MV-4-11 (cell line): ENCODE measurements at places on chromosomes 3 and 15.

DNA sequence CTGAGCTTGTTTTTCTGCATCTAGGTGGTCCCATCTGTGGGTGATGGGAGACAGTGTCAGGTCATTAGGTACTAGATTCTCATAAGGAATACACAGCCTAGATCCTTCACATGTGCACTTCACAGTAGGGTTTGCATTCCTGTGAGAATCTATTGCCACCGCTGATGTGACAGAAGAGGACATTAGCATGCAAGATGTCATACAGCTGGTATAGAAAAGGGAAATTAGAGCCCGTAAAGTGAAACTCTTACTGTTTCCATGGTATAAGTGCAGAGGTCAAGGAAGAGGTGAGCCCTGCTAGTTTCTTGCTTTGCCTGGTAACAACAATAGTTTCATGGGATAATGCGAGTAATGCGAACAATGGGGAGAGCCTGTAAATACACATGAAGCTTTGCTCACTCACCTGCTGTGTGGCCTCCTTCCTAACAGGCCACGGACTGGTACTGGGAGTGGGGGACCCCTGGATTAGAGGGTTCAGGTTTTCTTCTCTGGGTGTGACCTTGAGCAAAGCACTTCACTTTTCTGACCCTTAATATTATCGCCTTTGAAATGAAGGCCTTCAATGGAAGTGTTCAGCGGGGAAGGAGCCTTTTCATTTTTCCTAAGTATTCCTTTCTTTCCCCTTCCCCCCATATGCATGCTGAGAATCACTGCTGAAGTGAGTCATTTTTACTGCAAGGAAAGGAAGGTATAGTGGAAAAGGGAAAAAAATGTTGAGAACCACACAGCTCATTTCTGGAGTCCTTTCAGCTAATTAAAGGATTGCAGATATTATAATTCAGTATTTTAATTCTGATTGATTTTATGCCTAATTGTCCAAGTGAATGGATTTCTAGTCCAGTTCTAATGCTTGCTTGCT, 286.4 kb downstream of the UBE2E2 start:
- peak; percentile 11 for DNase-seq

GRCh38 chr15:95325763-95326404, 1004.6 kb upstream of the NR2F2 start:
- no peak for DNase-seq

- DNase-seq, result no peak
Measured at GRCh38 chr3:71784201-71784913, 591 bp downstream of the PROK2 start.

DNA sequence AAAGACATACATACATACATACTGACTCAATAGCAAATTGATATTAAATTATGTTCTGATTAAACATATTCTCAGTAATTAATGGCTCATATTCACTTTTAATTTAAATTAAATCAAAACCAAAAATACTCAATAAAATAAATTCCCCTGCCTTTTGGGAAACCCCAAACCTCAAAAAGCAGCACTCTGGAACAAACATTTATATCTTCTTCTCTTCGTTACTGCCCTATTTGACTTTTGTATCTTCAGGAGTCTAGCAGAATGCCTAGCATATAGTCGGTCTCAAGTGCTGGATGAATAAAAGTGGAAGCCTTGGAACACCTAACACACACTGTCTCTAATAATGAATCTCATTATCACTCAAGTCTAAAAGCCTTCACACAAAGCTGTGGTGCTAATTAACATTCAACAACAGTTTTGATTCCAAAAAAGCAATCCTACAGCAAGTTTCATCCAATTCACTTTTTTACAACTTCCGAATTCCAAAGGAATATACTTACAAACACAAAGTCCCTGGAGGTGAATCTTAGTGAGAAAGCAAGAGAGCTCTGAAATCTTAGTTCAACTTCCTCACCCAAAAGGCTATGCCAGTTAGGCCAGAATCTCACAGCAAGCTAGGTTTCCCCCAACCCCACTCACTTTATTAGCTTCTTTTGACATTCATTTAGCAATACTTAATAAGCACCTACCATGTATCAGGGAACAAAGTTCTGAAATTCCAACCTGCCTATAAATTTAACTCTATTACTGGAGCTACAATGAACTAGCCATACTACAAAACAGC, 35.0 kb downstream of the GSK3B start:
- no peak for DNase-seq

DNA sequence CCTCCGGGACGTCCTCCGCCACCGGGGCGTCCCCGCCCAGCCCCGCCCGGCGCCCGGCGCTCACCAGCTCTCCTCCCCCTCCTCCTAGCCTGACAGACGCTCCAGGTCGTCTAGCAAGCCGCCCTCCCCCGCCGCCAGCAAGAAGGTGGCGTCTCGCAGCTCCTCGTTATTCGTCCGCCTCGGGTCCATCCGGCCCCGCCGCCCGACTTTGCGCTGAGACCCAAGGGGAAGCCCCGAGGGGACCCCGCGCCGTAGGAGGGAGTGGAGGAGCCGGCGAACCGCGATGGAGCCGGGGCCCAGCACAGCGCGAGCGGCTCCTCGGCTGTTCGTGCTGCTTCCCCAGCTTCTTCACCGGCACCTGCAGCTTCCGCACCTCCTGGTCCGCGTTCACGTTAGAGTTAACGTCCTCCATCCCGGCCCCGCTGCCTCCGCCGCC, 26.3 kb upstream of the MTHFS start:
- DNase-seq, result peak; percentile 29

DNA sequence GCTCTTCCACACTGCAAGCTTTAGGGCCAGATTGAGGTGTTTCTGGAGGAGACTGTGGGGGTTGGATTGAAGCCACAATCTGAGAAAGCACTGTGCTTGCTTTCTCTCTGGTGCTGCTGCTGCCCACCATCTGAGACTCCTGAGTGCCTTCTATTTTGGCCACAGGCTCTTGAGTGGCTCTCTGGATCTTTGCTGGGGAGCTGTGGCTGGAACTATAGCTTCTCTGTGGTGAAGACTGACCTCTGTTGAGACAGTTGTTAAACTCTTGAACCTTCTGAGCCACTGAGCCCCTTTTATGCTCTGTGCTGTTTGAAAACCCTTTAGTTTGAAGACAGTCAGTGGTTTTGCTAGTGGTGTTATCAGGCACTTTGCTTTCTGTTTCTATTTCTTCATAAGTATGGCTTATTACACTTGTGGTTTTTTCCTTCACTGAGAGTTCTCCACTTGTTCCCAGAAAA, 108.7 kb upstream of the TSPAN3 start:
- peak; percentile 86 for DNase-seq

DNA sequence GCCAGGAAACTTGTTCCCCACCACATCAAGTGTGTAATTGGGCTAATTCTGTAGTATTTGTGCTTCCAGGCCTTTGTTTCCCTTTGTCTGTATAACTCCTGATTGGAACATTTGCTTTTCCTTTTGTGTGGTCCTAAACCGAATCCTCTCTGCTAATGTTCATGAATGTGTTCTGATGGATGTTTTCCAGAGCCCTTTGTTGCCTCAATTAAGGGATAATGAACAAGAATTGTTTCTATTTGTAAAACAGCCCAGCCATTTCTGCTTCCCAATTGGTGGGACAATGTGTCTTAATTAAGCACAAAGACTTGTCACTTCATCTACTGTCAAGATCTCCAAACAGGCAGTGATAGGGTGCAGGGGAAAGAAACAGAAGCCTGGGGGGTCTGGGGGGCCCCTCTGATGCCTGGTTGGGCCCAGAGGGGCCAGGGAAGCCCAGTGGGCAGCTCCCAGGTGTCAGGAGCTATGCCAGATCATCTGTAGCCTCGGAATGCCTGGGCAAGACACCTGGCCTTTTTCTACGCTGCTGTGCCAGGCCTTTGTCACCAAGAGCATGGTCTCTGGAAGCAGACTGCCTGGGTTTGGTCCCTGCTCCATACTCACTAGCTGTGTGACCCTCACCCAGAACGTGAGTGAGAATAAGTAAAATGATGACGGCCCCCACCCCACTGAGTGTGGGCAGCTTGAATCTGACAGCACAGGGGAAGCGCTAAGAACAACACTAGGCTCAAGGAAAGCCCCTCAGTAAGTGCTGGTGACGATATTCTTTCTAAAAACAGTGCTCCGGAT, 116.6 kb upstream of the PRR20G start:
- no peak for DNase-seq

DNA sequence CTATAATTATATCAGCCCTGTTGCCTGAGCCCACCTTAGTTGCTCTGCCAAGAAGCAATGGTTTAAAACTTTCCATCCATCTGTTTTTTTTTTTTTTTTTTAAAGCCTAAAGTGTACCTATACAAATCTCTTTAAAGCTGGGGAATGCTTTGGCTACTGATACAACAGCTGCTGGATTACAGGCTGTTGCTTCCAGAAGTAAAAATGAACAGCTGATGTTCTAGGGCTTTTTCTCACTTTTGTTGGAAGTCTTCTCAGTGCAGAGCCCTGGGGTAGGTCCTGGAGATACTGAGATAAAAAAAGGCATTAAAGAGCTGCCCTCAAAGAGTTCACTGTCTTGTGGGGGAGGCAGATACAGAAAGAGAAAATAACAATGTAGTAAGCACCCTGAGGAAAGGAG, 218.1 kb downstream of the NLGN1 start:
- DNase-seq, result no peak

- DNase-seq, result no peak
Measured at GRCh38 chr3:151015767-151016477, 43.4 kb upstream of the CLRN1 start.

DNA sequence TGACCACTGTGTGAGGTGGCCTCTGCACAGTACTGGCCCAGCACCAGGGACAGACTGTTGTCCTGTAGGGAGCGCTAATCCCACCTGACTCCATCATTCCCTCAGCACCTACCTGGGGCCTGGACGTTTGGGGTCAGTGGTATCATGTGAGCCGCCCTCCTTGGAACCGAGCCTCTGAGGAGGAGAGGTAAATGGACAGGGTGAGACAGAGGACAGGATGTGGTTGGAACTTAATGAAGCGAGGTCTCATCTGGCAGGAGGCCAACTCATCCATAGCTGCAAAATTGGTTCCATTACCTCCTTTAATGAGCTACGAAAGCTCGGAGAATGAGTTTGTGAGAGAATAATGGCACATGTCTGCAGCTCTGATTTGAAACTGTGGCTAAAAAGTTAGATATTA, 13.9 kb downstream of the MAPKAPK3 start:
- DNase-seq, result no peak

GRCh38 chr3:124582621-124583395, 147.4 kb upstream of the UMPS start:
- DNase-seq, result peak; percentile 52

GRCh38 chr3:9196020-9196419, 53.4 kb downstream of the SRGAP3 start:
- no peak for DNase-seq

GRCh38 chr15:81910355-81911021, 135.3 kb downstream of the MEX3B start:
- DNase-seq, result no peak

DNA sequence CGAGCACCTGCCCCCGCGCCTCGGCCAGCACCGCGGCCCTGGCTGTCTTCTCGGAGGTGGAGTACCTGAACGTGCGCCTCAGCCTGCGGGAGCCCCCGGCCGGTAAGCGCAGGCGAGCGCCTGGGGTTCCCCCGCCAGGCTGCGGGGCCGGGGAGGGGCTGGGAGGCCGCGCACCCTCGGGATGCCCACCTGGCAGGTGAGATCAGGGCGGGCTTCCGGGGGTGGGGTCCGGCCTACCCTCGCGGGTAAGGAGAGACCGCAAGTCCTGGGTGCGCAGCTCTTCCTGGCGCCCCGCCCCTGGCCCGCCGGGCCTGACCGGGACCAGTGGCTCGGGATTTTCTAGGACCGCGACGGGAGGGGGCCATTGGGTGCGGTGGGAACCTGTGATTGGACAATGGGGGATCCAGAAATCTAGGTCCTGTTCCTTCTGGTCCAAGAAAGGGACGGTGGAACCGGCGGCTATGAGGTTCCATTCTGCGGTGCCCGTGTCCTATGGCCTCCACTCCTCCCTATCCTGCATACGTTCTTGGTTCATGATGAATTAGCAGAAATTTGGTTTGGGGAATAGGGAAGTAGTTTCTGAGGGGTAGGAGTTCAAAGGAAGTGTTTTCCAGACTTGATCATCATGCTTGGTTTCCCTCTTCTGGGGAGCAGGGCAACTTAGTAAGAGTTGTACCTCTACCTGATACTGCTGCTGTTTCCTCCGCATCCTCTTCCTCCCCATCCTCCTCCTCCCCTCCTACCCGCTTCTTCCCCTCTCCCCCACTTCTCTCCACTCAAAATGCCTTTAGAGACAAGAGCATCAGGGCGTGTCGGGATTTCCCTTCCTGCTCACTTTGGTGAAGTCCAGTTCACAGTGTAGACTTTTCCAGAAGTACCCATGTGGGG, 808 bp downstream of the ARRDC4 start:
- peak; percentile 33 for DNase-seq

- peak; percentile 82 for DNase-seq
Measured at GRCh38 chr3:5579946-5580345, 392.4 kb downstream of the EDEM1 start.

DNA sequence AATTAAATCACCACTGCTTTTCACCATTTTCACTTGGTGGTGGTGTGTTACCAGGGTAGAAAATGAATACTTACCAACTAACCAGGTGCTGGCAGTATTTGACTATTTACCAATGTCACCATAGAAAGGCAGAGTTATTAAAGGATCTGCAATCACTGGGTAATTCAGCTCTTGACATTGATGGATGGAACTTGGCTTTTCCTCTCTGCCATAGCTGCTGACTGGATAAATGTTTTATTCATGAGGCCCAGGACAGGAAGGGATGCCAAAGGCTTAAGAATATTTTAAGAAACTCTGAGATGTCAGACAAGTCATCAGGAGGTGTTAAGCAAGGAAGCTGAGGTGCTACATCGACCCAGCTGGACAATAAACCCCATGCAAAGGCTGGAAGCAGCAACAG, 495.5 kb upstream of the CFAP20DC start:
- DNase-seq, result no peak
